Activated CD4-positive, alpha-beta memory T cell treated with anti-CD3 and anti-CD28 coated beads for 36 hours (primary cell): ENCODE measurements at places on chromosomes 7 and 10. TPM values are rescaled to one million over a fixed set of nuclear protein-coding genes. Genes with fewer than 3 reads are reported as not detected.
A peak's percentile ranks its signal among the peaks of the same experiment; 100 is the strongest.

The SEMA3C gene
- total RNA-seq = not detected

DNA sequence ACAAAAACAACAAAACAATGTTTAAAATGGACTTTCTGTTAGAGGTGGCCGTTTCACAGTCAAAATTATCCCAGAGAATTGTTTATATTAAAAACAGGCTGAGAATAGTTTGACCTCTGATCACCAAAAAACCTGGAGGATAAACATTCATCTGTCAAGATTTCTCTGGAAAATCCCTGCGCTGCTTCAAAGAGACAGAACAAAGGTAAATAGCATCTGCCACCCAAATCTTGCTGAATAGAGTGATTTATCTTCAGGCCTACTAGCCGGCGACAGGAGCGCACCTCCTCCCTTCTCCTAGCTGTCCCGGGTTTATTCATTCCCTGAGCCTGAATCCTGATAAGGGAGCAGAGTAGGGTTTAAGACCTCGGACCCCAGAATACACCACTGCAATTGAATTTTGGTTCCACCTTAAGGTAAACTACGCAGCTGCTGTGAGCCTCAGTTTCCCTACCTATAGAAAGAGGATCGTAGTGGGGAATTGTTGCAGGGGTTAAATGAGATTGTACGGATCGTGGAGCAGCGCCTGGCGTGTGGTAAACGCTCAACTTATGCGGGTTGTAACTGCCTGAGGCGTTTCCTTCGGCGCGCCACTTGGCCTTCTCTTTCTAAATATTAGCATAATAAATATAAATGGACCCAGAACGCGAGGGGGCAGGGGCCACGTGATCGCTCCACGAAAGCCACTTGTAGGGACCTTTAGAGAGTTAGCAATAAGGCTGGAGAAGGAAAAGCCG lies 498 bp upstream of the ST7 start:
- no peak for DNase-seq

GRCh38 chr10:33115738-33116719 lies 158.0 kb upstream of the ITGB1 start:
- peak; percentile 53 for DNase-seq

- no peak for DNase-seq
Measured at GRCh38 chr10:26741368-26741767, 43.9 kb downstream of the PDSS1 start.

The FOXP2 gene
- total RNA-seq = not detected

The CRPPA gene
- total RNA-seq = 0.53 TPM

The KLF14 gene
- not detected for total RNA-seq
